ENCODE measurements at places on chromosomes 5 and 9. TPM values are rescaled to one million over a fixed set of nuclear protein-coding genes. Genes with fewer than 3 reads are reported as not detected.

Gene RNF183
- total RNA-seq: not detected

Gene EXOSC2
- 53.0 TPM for total RNA-seq

Gene PCDHGB5
- 2.1 TPM for total RNA-seq

Gene PCDHA5
- total RNA-seq: 0.88 TPM

Gene ISL1
- total RNA-seq: not detected

Gene TAF11L10
- not detected for total RNA-seq

Gene SNX2
- total RNA-seq: 41.6 TPM

Gene ACTBL2
- not detected for total RNA-seq

Measured in A549 treated with ZK216348 at 1 μM for 4 hours (cell line).